ENCODE measurements at places on chromosomes 2 and 18.

DNA sequence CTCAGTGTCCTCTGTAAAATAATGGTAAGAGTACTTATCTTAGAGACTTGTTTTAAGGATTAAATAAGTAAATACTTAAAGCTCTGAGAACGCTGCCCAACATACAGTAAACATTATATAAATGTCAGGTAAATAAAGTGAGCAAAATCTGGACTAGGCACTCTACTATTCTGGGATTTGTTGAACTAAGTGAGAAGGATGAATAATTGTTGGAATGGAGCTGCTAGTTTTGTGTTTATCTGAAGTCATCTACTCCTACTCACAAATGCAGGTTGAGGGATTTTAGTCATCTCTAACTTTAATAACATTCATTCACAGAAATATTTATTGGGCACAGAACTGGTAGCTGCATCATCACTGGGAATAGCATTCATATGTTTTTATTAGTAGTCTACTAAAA, 103.4 kb downstream of the MEIS1 start:
- DNase-seq: no peak

- no peak for DNase-seq
Observed at GRCh38 chr2:126699716-126700581, 44.0 kb downstream of the GYPC start.

GRCh38 chr2:20050104-20050645, 1.3 kb downstream of the LAPTM4A start:
- DNase-seq: peak; percentile 32

GRCh38 chr2:136021976-136022375, 36.5 kb upstream of the DARS1 start:
- DNase-seq: no peak

- DNase-seq: no peak
Observed at GRCh38 chr2:158692372-158693103, 102.6 kb upstream of the DAPL1 start.

GRCh38 chr2:64563436-64563938, 39.4 kb downstream of the AFTPH start:
- DNase-seq: no peak

DNA sequence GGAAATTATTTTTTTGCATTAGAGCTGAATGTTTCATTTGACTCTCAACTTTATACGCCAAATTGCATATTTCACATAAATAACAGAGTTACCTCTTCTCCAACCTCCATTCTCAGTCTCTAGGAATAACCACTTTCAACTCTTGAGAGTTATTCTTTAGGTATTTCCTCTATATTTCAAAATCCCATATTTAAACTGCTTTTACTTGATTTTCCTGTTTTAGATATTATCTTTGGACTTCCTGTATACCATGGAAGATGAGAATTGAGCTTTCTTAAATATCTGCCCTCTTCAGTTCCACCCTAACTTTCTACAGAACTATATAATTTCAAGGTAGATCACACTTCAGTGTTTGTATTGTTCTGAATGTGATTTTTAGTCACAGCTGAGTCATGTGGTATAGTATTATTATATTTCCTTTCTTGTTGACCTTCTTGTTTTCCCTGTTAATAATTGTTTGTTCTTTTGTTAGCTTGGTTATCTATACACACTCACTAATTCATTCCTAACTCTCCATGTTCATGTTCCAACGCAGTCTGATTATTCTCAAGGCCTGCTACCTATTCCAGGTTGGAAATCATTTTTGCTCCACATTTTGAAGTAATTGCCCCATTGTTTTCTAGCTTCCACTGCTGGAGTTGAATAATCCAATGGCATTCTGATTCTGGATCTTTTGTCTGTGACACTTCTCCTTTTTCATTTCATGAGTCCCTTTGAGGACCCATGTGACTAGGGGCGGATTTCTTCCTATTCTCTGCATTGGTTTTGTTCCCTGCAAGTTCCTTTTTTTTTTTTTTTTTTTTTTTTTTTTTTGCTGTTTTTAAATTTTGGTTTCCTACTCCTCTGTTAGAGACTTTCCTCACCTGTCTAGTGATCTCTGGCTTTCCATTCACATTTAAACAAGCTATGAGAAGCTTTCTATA, 156.8 kb upstream of the RBMS1 start:
- DNase-seq: no peak

GRCh38 chr2:57720728-57721627, 325.6 kb upstream of the VRK2 start:
- DNase-seq: peak; percentile 18
